ENCODE measurements at places on chromosomes 7 and 10.

DNA sequence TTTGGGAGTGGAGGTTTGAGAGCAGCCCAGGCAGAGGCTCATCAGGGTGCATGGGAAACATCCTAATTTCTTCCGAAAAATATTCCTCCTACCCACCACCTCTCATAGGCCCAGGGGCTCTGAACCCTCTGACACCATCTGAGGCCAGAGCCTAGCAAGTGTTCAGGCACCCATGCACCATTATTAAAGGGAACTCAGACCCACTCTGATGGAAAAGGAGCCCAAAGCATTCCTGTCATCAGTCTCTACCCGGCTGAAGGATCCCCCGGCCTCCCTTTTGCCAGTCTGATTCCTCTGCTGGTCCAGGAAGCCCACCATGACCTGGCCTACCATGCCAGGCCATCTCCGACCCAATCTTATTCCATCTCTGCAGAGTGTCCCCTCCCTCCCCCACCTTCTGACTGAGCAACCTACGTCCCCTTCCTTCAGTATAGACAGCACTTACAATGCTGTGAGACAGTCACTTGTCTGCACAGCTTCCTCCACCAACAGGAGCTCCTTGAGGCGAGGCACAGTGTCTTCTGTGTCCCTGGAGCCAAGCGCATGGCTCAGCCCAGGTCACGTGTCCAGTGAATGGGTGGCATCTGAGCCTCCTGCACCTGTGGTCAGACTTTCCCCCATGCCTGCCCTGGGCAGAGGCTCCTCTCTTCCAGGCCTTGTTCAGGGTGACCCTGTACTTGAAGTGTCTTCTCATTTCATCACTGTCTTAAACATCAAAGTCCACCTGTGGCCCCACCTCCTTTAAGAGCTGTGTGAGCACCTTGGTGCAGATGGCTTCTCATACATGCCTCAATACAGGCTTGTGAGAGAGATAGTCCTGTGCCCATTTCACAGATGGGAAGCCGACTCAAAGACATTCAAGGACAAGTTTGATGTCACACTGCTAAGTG is 889 bp upstream of the GPR15LG start:
- H3K4me3 ChIP-seq = no peak overlapping the region
- H3K27me3 ChIP-seq = no peaks in the 10 kb centered on the region
- no peak overlapping the region for H3K27ac ChIP-seq
- H3K4me1 ChIP-seq = no peaks in the 10 kb centered on the region
- no peaks in the 10 kb centered on the region for H3K36me3 ChIP-seq

GRCh38 chr7:15168489-15168888 is 265.9 kb upstream of the DGKB start:
- no peaks in the 10 kb centered on the region for H3K36me3 ChIP-seq
- no peak overlapping the region for H3K4me3 ChIP-seq
- no peaks in the 10 kb centered on the region for H3K4me1 ChIP-seq
- no peak overlapping the region for H3K27ac ChIP-seq
- DNase-seq = no peak
- no peaks in the 10 kb centered on the region for H3K27me3 ChIP-seq

DNA sequence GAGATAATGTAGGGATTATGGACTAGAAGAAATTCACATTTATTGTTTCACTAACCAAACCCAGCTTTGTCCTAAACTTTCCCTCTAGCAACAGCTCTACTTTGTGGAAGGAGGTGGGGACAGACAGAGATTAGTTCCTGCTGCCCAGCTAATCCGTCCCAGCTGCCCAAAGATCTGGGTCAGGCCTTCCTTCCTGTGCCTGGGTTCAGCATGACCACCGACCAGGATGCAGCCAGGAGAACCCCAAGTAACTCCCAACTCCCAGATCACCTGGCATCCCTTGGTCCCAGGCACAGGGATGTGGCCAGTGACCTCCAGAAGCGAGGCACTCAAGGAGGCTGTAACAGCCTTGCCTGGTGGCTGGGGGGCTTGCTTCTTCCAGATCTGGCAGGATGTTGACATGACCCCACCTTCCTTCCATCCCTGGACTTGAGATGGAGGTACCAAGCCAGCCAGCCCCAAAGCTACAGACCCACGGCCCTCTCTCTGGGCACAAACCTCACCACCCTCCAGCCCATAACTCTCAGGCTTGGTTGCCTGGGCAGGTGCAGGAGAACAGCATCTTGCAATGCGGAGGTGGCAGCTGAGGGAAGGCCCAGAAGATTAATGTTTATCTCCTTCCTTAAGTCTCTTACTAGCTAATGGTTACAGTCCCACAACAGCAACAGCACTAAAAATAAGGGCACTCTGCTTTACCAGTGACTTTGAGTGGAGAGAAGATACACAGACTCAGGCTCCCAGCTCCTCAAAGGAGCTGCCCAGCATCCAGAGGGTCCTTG is 11.1 kb downstream of the CAMK2G start:
- peaks cover 73% of the 10 kb centered on the region for H3K36me3 ChIP-seq
- H3K4me1 ChIP-seq = peaks cover 89% of the 10 kb centered on the region
- H3K4me3 ChIP-seq = no peak overlapping the region
- no peak for DNase-seq
- H3K27me3 ChIP-seq = no peaks in the 10 kb centered on the region

DNA sequence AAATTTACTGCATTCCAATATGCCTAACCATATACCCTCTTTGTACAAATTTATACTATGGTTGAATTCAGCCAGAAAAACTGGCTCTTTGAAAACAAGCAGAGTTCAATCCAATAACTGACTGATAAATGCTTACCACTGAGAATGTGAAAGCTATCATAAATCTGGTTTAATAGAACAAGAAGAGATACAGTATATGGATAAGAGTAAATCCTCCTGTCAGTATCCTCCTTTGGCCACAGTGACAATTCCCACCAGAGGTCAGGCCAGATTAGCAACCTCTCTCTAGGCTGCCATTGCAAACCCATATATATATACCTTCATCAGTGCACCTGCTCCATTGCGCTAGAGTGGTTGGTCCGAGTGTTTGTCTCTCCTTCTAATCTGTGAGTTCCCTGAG is 647.2 kb downstream of the GRM8 start:
- no peak overlapping the region for H3K27ac ChIP-seq

All from activated T-cell treated with anti-CD3 and anti-CD28 coated beads, Interleukin-2, amount 50 U/mL, for 24 hours (primary cell).